ENCODE measurements at places on chromosomes 5 and 9.

- DNase-seq, result no peak
Measured at GRCh38 chr9:136563646-136564325, 17.9 kb upstream of the NOTCH1 start.

DNA sequence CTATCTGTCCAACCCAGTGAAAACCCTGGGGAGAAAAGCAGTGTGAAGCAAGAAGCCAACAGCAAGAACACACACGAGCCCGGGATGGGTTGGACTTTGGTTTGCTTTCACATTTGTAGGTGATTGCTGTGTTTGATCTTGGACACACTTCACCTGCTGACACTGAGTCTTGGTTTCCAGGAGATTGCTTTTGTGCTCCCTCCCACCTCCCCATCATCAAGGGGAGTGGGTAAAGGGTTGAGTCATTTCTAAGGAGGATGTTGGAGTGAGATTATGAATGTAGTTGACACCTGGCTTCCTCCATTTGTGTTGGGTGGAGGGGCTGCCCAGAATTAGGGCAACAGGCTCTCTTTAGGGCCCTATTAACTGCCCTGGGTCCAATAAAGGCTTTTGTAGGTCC, 37.5 kb downstream of the ANKDD1B start:
- DNase-seq, result no peak

GRCh38 chr9:93127395-93127911, 6.6 kb downstream of the NINJ1 start:
- DNase-seq, result no peak

- DNase-seq, result no peak
Measured at GRCh38 chr9:93072383-93072795, 13.9 kb downstream of the SUSD3 start.

GRCh38 chr5:178780581-178781498, 50.4 kb upstream of the ZNF354A start:
- DNase-seq, result no peak

DNA sequence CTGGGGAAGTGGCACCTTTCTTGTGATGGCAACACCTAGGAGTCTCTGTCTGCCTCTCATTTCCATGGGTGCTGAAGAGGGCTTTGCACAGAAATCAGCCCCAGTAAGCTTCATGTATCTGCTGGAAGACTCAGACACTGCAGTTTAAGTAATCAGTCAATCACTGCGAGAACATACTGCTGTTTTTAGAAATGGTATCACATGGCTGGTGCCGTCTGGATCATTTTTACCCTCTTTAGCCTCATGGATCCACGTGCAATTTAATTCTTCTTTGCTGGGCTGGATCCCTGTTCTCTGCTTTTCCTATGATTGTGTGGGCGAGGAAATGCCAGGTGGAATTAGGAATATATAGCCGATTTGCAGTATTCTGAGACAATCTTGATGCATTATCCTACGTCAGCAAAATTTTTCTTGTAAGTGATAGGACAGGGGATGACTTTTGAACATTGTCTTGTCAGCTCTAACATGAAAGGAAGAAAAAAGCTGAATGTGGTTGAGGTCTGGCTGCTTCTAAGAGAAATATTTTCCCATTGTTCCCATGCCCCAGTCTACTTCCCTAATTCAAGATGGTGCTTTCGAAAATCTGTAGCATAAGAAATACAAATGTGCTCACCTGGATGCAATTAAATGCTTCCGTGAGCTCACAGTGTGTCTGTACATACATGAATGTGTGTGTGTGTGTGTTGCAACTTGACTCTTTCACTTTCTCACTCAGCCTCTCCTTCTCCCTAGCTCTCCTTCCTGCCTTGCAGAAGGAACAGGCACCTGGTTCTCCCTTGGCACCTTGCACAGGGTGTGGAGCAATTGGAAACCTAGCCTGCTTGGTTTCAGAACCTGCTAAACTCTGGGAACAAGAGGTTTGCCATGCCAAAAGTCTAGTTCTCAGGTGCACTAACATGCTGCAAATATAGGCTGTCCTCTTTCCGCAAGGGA, 281.6 kb downstream of the NTRK2 start:
- DNase-seq, result no peak

DNA sequence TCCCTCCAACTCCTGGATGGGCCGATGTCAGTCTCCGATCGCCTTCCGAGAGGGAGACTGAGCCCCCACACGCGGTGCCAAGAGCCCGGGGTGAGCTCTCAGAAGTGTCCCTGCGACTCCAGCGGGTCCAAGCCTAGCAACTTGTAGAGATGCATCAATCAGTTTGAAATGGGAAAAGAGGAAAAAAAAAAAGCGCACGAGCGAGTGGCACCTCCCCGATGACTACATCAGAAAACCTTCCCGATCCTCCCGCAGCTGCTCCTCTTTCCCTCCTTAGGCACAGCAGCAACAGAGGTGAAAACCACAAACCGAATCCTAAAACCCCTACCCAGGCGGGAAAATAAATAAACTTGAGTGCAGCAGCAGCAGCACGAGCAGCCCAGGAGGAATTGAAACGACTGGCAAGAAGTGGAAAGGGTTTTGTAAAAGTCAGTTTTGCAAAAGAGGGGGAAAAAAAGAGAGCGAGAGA, 1.0 kb upstream of the EFNA5 start:
- DNase-seq, result no peak

DNA sequence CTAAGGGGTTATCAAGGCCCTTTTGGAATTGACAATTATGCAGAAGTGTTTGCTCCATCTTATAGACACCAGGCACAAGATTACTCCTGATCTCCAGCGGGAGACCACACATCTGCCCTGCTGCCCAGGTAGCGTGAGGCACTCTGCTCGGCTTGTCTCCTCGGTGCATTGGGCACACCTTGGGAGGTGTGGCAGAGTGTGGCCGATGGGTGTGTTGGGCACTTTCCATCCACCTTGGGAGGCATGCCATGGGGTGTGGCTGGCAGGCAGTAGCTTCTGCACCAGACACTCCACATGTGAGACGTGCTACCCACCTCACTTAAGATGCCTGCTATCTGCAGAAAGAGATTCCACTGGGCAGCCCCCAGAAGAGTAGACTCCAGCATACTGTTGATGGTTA, 54.1 kb downstream of the GADD45G start:
- no peak for DNase-seq

DNA sequence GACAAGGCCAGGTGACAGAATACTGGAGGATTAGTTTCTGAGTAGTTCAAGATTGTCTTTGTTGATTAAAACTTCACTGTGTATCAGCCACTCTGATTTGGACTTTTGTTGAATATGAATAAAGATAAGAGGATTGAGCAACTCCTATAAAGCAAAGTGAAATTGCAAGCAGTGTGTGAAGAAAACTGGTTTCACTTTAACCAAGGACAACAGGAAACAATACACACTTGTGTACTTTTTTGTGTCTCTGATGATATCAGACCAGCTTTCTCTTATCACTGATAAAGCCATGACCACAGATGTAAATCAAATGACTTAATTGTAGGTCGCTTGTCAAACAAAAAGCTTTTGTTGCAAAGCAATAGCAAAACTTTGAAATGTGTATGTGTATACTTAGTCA, 268.6 kb downstream of the FER start:
- no peak for DNase-seq

GRCh38 chr9:114889802-114890224, 40.6 kb downstream of the TNFSF8 start:
- no peak for DNase-seq

GRCh38 chr5:96634881-96635280, 27.3 kb upstream of the CAST start:
- no peak for DNase-seq

- peak; percentile 20 for DNase-seq
Measured at GRCh38 chr5:133714161-133714915, 102.0 kb upstream of the FSTL4 start.

GRCh38 chr9:112325127-112325526, 8.3 kb downstream of the PTBP3 start:
- no peak for DNase-seq

DNA sequence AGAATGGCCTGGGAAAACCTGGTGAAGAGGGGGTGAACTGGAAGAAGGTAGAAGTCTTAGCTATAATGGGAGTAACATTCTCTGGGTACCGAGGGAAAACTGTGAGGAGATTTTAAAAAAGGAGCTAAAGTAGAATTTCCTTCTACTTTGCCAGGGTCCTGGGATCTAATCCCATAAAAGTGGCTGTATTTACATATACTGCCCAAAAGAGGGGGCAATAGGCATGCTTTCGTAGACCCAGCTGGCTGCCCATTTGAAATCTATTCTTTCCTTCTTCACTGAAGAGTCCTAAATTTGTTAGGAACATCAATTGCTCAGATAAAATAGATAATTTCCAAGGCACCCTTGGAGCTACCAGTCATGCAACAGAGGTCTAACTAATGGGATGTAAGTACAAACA, 159.2 kb downstream of the CDC42SE2 start:
- DNase-seq, result no peak
